ENCODE measurements at places on chromosomes 13 and 19.

- no peak for DNase-seq
Measured at GRCh38 chr13:76828316-76828741, 57.9 kb downstream of the KCTD12 start.

- DNase-seq: no peak
Measured at GRCh38 chr19:38839816-38840582, 8.4 kb upstream of the ECH1 start.

GRCh38 chr19:20513189-20513904 is 52.2 kb downstream of the ZNF737 start:
- DNase-seq: no peak

GRCh38 chr13:73939071-73939380 is 195.2 kb downstream of the KLF12 start:
- no peak for DNase-seq

GRCh38 chr13:99404005-99404755 is 97.0 kb upstream of the GPR183 start:
- DNase-seq: no peak

GRCh38 chr13:33817513-33817900 is 442 bp upstream of the RFC3 start:
- DNase-seq: no peak

DNA sequence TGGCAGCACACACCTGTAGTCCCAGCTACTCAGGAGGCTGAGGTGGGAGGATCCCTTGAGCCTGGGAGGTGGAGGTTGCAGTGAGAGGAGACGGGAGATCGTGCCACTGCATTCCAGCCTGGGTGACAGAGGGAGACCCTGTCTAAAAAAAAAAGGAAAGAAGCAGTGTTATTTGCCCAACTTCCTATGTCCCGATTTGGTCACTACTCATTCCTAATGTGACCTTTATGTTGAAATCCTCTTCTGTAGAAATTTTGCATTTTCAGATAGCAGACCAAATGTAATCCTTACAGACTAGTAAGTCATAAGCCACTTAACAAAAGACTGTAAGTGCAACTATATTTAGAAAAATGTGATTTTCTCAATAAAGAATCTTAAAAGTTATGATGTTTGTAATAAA is 18.2 kb upstream of the STK24 start:
- no peak for DNase-seq

- DNase-seq: no peak
Measured at GRCh38 chr13:107216046-107216755, 648.3 kb upstream of the ARGLU1 start.

DNA sequence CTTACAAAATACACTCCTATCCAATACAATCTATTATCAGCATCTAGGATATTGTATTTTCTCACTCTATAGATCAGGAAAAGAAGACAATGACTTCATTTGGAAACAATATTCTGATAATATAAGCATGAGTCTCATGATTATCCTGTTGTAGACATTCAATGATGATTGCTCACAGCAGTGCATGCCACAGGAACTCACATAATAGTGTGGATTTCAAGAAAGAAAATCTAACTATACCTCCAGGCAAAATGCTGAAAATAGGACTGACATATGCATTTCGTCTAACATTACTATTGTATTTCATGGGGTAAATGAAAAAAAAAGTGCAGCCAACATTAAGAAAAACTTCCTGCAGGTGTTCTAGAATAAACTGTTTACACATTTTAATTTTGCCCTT is 122.6 kb downstream of the POSTN start:
- no peak for DNase-seq

- DNase-seq: no peak
Measured at GRCh38 chr13:103859952-103860351, 793.7 kb upstream of the SLC10A2 start.

- no peak for DNase-seq
Measured at GRCh38 chr19:49585023-49585422, 3.9 kb downstream of the PRRG2 start.

DNA sequence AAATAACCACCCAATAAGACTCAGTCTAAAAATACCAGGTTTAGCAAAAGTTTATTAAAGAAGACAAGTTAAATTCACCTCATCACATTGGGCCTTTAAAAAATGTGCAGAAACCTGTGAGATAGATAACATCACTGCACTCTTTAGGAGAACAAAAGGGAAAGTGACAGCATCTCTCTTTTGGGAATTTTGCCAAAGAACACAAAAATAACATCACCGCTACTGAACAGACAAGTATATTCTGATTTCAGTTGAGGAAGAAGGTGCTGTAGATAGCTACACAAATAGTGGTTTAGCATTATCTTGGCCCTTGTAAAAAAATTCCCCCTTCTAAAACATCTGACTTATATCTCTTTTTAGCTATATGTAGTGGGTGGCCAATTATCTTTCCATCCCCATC is 244.7 kb downstream of the VWA8 start:
- no peak for DNase-seq

DNA sequence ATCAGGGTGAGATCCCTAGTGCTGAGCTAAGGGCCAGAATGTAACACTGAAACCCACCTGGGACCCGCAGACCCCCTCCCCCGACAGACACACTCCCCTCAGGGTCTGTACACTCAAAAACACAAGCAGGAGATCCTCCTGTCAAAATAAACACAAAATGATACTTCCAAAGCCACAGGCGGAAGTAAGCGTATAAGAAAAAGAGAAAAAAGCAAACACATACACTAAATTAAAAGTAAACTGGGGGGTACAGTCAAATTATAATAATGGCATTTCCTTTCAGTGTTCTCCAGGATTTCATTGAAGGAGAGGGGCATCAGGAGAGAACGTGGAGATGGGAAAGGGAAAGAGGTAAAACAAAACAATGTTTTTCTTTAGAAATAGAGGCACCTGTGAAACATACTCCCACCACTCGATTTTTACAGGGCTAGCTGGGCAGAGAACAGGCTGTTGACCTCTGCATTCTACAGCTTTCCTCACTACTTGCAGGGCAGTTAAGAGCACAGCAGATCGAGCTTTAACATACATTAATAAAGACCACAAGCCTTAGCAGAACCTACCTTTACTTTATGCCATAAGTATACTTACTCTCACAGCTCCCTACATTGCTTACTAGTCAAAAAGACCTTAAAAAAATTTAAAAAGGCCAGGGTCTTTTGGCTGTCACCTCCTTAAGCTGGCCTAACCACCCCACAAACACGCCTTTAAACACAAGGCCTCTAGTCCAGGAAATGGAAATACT is 5.3 kb downstream of the ZIC5 start:
- no peak for DNase-seq

- no peak for DNase-seq
Measured at GRCh38 chr19:23971598-23971997, 56.9 kb downstream of the ZNF726 start.

- DNase-seq: peak; percentile 29
Measured at GRCh38 chr19:49468199-49468598, 5.8 kb upstream of the FLT3LG start.

GRCh38 chr19:55229789-55230182 is 1.2 kb upstream of the TMEM86B start:
- no peak for DNase-seq

- DNase-seq: no peak
Measured at GRCh38 chr13:109899316-109899715, 112.9 kb upstream of the IRS2 start.

DNA sequence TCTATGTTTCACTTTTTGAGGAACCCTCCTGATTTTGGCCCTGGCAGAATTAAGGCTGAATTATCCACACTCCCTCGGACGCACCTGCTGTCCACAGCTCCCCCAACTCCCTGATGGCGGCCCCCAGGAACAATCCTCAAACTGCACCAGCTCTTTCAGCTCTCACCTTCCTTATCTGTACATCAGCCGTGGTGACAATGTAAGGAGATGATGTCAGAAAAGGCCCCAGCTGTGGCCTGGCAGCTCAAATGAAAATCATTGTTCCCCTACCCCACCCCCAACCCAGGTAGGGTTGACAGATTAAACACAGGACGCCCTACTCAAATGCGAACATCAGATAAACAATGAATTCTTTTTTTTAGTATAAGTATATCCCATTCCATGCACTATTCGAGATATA is 35.0 kb upstream of the KLF2 start:
- no peak for DNase-seq

DNA sequence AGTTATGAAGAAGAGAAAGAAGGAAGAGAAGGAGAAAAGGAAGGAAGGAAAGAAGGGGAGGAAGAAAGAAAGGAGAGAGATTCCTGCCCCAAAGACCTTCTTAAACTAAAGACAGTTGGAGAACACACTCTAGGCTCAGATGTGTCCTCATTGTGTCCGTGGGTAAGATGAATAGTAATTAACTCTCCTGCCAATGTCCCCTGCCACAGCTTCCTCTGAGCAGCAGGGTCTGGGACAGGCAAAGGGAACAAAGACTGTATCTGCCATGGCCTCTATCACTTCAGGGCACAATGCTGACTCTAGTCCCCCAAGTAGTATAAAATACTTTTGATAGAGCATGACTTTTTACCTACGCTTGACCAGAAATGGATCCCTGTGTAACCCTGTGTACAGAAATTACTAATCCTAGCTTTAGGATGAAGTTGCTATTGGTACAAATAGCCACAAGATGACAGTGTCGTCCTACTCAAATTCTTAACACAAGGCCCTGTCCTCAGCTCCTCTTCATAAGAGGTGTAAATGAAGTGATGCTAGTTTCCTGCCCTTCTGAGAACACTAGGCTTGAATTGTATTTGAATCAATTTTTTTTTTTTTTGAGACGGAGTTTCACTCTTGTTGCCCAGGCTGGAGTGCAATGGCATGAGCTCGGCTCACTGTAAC is 186.2 kb upstream of the GPR12 start:
- no peak for DNase-seq

DNA sequence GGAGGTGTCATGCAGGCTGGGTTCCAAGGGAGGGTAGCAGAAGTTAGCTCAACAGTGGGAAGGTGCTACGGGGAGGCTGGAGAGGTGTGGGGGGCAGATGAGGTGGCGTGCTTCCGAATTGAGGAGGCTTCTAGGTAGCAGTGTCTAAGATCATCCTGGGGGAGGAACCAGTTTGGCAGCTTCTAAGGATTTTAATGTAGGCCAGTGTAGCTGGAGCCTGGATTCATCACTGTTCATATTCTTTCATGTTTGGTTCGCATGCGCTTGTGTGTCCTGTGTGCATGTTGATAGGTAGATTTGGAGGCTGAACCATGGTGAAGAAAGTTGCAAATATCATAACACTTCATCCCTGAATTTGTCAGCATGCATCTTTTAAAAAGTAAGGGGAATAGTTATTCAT is 86.7 kb downstream of the GPR12 start:
- DNase-seq: no peak

DNA sequence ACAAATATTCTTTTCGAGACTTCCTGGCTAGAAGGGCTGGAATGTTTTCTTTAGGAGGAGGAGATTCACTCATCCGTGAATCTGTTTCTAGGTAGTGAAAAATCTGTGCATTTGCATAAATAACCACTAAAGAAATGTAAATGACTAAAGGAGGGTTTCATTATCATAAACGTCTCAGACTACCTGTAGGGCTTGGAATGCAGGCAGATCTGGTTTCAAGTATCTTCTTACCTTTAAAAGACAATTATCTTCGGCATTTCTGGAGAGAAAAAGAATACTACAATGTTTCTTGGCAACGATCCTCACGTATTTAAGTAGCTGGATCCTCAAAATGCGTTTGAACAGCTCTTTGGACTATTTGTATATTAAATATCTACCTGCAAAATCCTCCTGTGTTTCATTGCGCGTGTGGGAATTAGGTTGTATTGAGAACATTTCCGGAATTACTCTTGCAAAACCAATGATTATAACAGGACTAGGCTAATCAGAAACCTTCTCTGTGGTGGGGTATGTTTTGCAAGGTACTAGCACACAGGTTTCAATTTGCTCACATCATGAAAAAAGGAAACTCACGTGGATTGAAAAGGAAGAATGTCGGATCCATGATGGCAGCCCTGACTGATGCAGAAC is 291.1 kb upstream of the ARGLU1 start:
- no peak for DNase-seq

DNA sequence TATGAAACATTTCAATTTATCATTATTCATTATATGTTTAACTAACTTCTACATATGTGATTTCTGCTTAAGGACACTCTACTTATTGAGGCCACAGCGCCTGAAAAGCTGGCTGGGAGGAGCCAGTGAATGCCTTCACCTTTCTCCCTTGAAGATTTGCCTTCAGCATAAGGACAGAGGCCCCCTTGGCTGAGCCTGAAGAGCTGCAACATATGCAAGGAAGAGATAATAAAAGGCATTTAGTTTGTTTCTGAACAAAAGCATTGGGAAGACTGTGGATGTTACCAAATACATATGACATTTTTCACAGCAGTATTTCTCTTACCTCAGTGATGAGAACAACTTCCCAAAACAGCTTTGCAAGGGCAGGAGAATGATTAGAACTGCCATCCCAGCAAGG is 92.1 kb downstream of the ABCC4 start:
- no peak for DNase-seq

DNA sequence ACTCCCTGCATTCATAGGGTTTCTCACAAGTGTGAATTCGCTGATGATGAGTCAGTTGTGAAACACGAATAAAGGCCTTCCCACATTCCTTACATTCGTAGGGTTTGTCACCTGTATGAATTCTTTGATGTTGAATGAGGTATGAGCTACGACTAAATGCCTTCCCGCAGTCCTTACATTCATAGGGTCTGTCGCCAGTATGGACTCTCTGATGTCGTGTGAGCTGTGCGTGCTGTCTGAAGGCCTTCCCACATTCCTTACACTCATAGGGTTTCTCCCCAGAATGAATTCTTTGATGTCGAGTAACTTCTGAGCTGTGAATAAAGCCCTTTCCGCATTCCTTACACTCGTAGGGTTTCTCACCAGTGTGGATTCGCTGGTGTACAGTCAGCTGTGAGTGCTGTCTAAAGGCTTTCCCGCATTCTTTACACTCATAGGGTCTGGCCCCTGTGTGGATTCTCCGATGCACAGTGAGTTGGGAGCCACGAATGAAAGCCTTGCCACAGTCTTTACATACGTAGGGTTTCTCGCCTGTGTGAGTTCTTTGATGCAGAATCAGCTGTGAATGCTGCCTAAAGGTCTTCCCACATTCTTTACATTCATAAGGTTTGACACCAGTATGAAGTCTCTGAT is 30.5 kb upstream of the COX7A1 start:
- no peak for DNase-seq

DNA sequence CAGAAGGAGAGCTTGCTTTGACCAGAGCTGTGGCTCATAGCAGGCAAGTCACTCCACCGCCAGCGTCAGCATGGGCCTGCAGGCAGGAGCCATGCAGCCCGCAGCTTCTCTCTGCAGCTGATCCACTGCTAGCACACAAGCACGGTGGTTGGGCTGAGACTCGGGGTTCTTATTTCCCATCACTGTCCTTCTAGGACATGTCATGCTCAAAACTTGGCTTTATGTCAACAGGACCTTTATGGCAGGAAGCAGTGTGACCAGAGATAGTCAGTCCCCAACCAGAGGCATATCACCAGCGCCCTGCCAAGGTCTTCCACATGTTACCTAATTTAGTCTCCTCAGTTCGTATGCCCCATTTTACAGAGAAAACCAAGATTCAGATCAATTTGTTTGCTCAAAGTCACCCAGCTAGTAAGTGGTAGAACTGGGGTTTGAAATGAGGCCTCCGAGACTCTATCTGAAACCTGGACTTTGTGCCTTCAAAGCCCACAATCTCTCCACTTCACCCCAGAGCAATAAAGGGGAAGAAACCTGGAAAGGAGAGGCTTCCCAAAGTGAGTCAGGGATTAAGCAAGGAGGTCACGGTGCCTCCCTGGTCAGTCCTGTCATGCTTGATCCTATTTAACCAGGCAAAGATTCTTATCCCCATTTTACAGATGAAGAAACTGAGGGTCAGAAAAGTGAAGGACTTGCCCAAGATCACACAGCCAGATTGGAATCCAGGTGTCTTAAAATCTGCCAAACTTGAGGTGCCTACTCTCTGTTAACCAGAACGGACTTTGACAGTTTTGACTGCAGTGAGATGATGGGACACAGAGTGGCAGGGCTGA is 5.1 kb downstream of the TMEM272 start:
- DNase-seq: no peak
